Stimulated activated CD4-positive, alpha-beta T cell treated with anti-CD3 and anti-CD28 coated beads, TNF-alpha, amount 100 ng/mL, for 4 hours (primary cell): ENCODE measurements at places on chromosomes 2 and 18.

- no peak for DNase-seq
Observed at GRCh38 chr2:238475034-238475433, 48.3 kb downstream of the ASB1 start.

DNA sequence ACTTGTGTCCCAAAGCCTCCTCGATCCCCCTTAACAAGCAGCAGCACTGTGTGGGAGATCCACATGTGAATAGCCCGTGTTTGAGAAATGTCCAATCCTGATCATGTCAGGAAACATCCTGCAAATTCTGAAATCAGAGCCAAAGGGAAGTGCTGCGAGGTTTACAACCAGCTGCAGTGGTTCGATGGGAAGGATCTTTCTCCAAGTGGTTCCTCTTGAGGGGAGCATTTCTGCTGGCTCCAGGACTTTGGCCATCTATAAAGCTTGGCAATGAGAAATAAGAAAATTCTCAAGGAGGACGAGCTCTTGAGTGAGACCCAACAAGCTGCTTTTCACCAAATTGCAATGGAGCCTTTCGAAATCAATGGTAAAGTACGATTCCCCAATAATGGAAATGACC lies at the start of gene MARCO:
Gene MARCO, plus strand, starts transcription at position 164 of the 400 bp plus-strand sequence. Its CDS starts 107 bp downstream, at position 271.
- no peak for DNase-seq

DNA sequence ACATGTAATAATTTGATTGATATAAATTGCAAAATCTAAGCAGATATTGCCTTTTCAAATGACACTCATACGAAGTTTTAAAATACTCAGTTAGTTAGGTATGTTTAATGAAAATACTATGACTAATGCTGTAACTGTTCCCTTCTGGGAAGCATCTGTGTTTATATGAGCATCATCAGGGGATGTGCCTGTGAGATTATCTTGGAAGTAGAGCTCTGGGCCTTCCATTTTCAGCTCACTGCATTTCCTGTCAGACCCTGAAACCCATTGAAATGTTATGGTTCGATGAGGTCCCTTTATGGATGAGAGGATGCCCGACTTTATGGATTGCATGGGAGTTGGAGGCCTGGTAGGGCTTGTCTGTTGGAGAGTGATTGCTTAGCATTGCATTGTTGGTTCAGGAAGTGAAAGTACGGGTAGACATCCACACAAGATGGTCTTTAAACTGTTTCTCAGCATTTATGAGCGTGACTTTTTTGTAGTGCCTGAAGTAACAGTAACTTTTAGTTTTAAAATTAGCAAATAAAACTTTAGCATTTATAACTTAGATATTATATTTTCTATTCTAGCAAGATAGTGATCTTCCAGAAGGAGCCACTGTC lies 28.7 kb downstream of the ELP2 start:
- DNase-seq = no peak

GRCh38 chr2:138723196-138723987 lies 56.8 kb downstream of the NXPH2 start:
- DNase-seq = no peak

DNA sequence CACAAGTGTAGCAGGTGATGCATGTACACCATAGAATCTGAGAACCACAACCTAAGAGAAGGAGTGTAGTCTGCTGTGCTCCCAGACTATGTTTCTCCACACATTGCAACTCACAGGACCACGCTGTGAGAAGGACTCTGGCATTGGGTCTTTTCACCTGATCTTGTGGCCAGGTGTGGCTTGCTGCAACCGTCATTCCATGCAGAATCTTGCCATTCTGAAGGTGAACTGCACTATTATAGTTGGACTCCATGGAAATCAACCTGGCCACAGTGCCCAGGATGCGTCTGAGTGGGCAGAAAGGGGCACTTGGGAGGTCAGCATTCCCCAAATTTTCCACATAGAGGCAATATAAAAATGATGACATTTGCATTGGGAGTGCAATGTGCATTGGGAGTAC lies 122.2 kb downstream of the CAPN13 start:
- no peak for DNase-seq

DNA sequence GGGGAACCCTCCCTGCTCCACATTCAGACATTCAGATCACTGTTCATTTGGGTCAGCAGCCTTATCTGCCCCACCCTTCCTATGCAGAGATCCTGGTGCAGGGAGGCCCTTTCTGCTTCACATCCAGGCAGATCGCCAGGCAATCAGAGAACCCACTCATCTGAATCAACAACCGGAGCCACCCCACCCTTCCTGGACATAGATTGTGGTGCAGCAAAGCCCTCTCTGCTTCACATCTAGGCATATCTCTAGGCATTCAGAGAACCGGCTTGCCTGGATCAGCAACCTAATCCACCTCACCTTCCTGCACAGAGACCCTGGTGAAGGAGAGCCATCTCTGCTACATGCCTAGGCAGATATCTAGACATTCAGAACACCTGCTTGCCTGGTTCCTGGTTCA lies 184.5 kb upstream of the CNTNAP5 start:
- no peak for DNase-seq

DNA sequence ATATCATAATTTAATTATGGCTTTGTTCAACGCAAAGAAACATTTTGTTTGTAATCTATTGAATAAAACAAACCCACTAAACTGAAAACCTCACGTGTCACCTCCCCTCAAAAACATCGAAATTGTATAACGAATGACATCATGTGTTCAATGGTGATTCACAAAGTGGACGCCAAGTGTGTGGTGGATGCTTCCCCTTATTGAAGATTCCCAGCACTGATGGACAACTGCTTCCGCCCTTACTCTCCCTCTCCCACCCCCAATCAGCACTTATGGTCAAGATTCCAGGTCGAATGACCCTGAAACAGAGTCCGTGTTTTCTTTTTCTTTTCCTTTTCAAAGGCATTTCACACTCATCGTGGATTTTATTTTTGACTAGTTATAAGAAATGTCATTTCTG lies 383.0 kb upstream of the SMIM21 start:
- DNase-seq = no peak

- peak; percentile 10 for DNase-seq
Observed at GRCh38 chr2:158191076-158191895, 89.6 kb downstream of the UPP2 start.

DNA sequence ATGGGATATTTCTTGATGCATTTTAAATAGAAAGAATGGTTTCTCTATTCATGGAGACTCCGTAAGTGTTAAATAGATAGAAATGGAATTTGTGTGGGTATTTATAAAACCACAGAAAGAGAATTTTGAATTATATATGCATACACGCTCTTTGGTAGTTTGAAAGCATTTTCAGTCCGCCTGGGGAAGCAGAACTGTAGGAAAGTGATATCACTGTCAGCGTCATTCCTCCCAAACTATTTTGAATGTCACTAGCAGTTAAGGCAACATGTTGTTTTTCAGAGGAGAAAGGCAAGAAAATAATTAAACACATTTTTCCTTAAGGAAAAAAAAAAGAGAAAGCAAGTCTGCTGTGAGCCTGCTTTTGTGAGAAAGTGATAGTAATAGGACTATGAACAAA lies 8.7 kb upstream of the ERMN start:
- DNase-seq = no peak

- no peak for DNase-seq
Observed at GRCh38 chr2:191540681-191541080, 137.3 kb upstream of the NABP1 start.

DNA sequence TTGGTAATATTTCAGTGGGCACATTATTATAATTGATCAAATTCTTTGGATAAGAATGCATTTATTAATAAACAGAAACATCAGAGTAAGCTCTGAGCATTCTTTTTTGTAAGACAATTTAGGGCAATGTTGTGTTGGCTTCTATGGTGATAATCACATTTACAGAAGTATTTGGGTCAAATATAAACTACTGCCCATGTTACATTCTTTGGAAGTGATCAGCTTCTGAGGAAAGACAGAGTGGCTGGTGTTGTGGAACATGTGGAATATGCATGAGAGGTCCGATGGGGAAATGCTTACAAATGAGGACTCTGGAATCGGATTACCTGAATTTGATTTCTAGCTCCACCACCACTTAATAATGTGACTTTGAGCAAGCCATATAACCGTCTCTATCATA lies 19.4 kb downstream of the SERPINB13 start:
- no peak for DNase-seq

GRCh38 chr2:133941666-133942065 lies 312.2 kb upstream of the MGAT5 start:
- DNase-seq = no peak

DNA sequence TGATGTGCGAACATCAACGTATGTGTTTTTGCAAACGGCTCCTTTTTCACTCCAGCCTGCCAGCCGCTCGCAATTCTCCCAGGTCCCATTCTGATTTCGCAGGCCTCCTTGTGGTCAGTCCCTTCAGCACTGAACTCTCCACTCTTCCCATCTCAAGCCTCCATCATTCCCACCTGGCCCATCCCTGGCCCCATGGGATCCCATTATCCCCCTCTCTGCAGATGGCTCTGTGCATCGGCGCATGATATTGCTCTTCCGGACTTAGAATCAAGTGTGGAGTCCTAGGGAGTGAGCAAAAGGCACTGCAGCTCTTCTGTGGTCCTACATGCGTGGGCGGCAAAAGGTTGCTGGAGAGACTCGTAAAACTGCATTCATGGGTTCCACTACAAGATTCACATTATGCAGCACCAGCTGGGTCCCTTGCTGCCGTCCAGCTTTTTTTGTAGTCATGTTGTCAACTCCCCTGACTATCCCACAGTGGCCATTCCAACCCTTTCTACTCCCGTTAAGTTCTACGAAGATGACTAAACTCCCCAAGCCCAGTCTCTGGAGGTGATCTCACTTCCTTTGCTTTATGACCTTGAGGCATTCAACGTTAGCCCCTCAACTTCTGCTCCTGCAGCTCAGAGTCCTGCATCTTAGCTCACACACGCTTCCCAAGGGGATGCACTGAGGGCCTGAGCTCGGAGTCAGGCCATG lies 125.3 kb upstream of the NRP2 start:
- no peak for DNase-seq

GRCh38 chr2:229300790-229301189 lies 29.7 kb upstream of the PID1 start:
- no peak for DNase-seq
